ENCODE measurements at places on chromosomes 7 and 10. TPM values are rescaled to one million over a fixed set of nuclear protein-coding genes. Genes with fewer than 3 reads are reported as not detected.

PITRM1 gene
- 216 TPM for total RNA-seq

GIMAP8 gene
- total RNA-seq = 31.0 TPM

DNA sequence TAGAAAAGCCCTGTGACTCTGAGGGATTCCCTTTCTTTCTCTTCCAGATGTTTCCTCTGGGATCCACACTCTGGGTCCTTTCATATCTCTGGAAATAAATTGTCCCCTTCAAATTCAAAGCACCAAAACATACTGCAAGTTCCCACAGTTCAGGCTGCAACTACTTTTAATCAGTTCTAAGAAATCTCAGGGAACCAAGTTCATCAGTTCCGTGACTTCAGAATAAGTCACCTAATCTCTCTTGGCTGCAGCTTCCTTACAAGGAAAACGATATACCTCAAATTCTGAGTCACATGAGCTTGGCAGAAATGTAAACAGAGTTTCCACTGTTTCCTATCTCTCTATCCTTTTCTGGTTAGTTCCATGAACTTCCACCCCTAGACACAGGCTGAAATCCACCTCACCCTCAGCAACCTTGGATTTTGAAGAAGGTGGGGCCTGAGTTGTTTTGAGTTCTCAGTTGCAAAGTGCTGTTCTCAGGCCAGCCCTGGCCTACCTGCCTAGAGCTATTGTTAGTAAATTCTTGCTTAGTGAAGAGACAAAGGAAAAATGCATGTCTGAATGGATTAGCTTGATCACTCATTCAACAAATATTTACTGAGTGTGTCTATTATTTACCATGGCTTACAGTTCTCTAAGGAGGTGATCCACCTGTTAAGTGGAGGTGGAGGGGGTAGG lies 59.3 kb upstream of the IL6 start:
- no peak for DNase-seq

DNA sequence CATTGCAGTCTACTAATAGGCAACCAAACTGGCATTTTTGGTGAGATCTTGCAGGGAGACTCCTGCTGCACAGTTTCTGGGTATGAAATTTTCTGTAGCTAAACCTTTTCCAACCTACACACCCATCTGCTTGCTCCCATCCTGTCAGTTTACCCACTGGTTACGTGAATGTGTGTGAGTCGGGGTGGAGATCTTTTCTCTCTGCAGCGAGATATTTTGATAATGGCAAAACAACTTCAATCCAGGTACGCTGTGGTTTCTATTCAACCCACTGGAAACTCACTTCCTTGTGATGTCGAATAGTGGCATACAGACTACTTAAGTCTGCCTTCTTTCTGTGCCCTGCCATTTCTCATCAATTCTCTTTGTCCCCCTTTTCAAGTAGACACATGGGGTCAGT lies 4.5 kb downstream of the PLEKHA1 start:
- no peak for DNase-seq

GRCh38 chr7:41305001-41305400 lies 397.9 kb downstream of the INHBA start:
- DNase-seq = no peak

GRCh38 chr7:47292832-47293309 lies 289.0 kb downstream of the TNS3 start:
- no peak for DNase-seq

GRCh38 chr7:36203071-36203790 lies 50.2 kb downstream of the EEPD1 start:
- no peak for DNase-seq

DNA sequence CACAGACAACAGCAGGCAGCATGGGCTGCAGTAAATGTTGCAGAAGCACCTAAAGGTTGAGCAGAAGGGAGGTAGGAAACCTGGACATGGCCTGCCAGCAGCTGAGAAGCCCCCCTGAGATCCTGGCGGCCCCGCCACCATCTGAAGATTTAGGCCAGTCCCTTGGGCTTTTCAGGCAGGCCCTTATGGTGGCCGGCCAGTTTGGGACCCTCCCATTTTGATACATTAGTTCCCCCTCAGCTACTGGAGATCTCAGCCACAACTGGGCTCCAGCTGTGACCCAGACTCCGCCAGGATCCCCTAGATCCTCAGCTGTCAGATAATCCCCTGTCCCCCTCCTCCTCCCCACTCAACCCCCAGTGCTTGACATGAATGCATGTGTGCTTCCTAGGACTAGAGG lies 34.4 kb downstream of the ZNF783 start:
- DNase-seq = no peak

DNA sequence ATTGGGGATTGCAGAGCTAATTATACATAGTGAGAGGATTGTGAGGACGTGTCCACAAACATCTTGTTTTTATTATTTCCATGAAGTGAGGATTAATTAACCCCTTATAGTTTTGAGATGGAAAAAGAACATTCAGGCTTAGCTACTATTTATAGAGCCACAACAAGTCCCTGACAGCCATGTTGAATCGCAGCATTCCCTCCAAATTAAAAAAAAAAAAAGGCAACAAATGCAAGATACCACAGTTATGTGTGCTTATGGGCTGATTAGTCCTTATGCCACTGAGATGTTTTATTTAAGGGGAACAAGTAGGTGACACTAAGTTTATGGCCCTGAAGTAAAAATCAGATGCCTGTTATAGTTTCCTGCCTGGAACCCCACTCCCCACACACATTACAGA lies 350.3 kb downstream of the GPAM start:
- DNase-seq = no peak

TMEM229A gene
- total RNA-seq = not detected

DNA sequence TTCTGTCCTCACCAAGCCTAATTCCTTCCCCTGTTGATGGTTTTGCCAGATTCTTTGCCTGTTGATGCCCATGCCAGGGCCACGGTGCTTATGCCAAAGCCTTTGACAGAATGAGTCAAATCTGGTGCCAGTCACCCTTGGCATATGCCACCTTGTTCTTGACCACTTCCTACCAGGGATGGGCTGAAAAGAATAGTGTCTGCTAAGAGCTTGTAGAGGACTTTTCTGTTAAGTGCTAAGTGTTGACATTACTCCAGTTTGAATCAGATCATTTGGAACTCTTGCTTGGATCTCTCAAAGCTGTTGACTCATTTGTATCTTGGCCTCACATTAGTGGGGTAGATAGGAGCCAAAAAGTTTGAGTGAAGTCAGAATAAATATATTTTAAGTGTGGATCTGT lies 661.2 kb downstream of the AUTS2 start:
- DNase-seq = peak; percentile 27

KIAA1549 gene
- total RNA-seq = 10.2 TPM

DNA sequence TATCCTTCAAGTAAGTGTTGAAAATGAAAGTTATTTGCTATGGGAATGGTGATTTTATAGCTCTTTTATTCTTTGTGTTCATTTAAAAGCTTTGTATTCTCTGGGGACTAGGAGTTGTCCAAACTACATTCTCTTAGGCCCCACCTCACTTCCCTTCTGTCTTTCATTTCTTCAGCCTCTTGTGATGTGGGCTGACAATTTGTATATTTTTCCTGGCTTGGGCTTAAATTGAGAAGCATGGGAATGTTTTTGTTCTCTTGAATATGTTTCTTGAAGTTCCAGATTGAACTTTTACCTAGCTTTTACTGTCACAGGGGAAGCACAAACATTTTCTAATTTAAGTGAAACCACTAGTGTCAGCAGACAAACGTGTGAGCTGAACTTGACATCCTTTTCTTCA lies 27.9 kb downstream of the BBS9 start:
- DNase-seq = no peak

DNA sequence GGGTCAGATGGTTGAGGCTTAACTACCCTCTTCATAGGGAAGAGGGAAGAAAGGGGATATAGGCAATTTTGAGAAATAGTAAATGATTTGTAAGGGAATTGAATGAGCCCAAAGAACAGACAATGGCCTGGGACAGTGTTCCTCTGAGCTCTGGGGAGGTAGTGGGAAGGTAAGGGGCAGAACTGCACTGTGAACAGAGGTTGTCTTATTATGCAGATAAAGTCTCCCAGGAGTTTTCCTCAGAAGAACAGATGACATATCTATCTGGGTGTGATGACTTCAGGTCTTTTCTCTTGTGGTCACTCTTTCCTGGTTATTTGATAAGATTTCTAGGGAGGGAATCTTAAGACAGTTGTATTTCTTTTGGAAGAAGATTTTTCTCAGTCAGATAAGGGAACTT lies 296.1 kb downstream of the ZEB1 start:
- no peak for DNase-seq

VTI1A gene
- total RNA-seq = 50.6 TPM

CH25H gene
- total RNA-seq = 3.4 TPM

DNA sequence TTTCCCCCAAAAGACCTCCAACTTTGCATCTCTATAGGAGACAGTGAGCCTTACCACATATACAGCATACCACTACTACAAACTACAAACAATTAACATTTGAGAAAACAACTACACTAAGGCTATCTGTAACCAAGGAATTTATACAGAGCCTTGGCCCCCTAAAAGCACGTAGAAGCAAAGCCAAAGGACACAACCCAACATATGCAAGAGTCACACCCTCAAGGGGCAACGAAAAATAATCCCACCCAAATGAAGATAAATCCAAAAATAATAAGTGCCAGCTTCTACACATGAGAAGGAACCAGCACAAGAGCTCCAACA lies 149.5 kb downstream of the ZEB1 start:
- DNase-seq = no peak

IGF2BP3 gene
- total RNA-seq = not detected

- no peak for DNase-seq
Measured at GRCh38 chr7:135180122-135180521, 9.6 kb upstream of the CYREN start.

DNA sequence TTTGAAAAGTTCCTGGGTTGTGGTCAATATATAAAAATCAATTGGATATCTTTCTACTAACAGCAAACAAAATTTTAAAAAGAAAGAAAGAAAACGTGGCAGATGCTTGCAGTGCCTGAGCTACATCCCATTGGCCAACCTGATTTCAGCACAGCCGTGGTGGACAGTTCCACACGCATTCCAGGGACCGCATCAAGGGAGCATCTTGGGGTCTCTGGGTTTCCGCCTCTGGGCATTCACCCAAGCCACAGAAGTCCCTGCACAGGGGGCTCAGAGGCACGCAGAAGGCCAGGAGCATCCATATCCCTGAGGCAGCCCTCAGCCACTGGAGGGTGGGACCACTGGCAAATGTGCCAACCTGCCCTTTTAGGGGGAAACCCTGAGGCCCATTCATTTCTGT lies 254.5 kb upstream of the RNF32 start:
- DNase-seq = no peak

- DNase-seq = no peak
Measured at GRCh38 chr7:36147361-36147760, 5.7 kb upstream of the EEPD1 start.

- DNase-seq = no peak
Measured at GRCh38 chr7:1635401-1635800, 34.7 kb upstream of the ELFN1 start.

- DNase-seq = no peak
Measured at GRCh38 chr7:19377611-19378344, 232.6 kb upstream of the FERD3L start.

C10orf105 gene
- 0.44 TPM for total RNA-seq

NUTM2B gene
- 2.0 TPM for total RNA-seq

Data from upper lobe of left lung (tissue), 6 donors.